Mesenteric fat pad (tissue), 1 donor: ENCODE measurements at places on chromosomes 2 and 18. TPM values are rescaled to one million over a fixed set of nuclear protein-coding genes. Genes with fewer than 3 reads are reported as not detected.

The SERPINB4 gene
- total RNA-seq, result not detected

The TMEM247 gene
- not detected for total RNA-seq

The RHBDD1 gene
- total RNA-seq, result 31.9 TPM

The GNAL gene
- 7.4 TPM for total RNA-seq

The SERPINB13 gene
- total RNA-seq, result not detected

The SLC16A14 gene
- total RNA-seq, result 2.5 TPM

The VWA3B gene
- not detected for total RNA-seq

The FLACC1 gene
- 2.8 TPM for total RNA-seq

The TTR gene
- total RNA-seq, result not detected

The FAM124B gene
- total RNA-seq, result 4.1 TPM

GRCh38 chr2:127810156-127810618 lies 784 bp downstream of the WDR33 start:
- DNase-seq, result no peak

DNA sequence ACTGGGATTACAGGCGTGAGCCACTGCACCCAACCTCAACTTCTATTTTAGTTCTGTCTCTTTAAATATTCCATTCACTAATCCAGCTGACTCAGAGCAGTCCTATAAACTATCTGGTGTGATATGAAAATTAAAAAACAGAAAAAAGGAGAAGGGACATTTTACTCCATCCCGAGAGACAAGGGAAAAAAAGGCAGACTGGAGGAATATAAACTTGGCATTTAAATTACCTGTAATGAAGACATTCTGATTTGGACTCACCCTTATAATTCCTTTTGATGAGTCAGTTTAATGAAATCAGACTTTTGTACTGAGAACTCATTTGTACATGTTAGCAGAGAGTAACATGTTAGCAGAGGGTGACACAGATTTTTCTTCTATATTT lies 74.8 kb upstream of the RIOK3 start:
- DNase-seq, result no peak

- no peak for DNase-seq
Measured at GRCh38 chr2:238650536-238650935, 197.3 kb upstream of the TWIST2 start.

DNA sequence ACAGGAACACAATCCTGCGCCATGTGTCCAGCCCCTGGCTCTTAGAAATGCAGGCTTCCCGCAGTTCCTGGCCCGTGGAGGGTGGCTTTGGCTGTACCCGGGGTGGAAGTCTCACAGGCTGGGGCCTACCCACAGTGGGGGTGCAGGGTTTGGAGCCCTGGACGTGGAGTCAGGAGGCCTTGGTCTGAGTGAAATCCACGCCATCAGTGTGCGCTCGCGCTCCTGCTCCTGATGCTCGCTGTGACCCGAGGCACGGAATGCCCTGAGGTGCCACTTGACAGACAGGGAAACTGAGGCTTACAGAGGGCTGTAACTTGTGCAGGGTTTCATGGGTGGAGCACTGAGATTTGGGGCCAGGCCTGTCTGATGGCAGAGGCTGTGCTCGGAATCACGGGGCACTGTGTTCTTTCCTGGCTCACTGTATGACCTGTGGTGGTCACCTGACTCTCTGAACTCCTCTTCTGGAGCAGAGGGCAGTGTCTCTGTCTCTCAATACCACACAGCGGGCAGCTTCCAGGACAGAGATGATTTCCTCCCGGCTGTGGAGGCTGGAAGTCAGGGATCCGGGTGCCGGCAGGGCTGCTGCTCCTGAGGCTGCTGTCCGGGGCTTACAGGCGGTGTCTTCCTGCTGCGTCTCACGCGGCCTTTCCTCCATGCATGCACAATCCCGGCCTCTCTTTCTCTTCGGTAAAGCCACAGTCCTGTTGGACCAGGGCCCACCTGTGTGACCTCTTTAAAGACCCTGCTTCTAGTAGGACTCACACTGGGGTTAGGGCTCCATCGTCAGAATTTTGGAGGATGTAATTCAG lies 25.9 kb upstream of the ALLC start:
- peak; percentile 82 for DNase-seq

DNA sequence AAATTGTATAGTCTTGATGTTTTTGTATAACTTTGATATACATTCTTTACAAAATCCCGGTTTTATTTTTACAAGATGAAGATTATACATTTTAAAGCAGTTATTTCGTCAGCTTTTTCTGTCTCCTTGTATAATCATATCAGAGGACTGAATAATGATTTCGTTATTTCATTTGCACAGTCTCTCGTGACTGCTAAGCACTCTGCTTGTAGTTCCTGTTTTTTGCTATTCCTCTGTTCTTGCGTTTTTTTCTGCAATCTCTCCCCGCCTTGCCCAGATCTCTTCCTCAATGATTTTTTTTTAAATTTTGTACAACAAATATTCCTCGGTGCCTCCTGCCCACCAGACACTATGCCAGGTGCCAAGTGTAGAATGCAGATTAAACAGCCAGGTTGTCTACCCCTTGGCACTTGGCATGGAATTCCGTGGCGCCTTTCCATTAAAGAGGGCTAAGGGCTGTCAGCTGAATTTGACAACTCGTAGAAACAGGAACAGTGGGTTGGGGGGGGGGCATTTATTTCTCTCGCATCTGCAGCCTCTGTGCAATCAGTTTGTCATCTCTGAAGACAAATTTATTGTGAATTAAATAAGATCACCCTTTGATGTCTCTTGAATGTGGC lies 69.6 kb downstream of the KLHL29 start:
- no peak for DNase-seq

GRCh38 chr2:2839782-2840531 lies 508.9 kb upstream of the MYT1L start:
- peak; percentile 74 for DNase-seq

DNA sequence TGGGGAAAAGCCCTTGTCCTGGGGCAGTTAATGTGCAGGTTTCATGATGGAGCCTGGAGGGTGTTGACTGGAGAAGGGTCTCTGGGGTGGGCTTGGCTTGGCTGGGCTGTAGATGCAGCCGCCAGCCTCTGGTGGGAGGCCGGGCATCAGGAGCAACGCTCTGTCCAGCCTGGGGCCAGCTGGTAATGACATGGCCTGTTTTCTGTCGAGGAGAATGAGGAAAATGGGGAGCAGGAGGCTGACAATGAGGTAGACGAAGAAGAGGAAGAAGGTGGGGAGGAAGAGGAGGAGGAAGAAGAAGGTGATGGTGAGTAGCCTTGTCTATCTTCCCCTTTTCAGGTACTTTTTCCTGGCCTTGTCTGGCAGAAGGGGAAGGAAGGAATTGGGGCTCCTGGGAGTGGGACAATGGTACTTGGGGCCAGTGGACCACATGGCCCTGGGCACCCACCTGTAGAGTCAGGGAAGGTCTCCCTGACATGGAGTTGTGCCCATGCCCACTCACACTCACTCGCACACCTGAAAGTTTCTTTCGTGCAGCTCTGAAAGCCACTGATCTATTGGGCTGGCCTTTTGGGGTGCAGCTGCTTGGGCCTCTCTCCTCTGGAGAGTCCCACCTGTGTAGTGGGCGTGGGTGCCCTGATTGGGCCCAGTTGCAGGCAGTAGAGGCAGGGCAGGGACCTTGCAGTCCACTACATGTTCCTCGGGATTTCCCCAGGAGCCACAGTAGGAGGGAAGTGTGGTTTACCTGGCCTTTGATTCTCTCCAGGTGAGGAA lies 3.5 kb downstream of the PTMA start:
- DNase-seq, result no peak

GRCh38 chr18:42112657-42113420 lies 157.8 kb downstream of the PIK3C3 start:
- DNase-seq, result no peak

DNA sequence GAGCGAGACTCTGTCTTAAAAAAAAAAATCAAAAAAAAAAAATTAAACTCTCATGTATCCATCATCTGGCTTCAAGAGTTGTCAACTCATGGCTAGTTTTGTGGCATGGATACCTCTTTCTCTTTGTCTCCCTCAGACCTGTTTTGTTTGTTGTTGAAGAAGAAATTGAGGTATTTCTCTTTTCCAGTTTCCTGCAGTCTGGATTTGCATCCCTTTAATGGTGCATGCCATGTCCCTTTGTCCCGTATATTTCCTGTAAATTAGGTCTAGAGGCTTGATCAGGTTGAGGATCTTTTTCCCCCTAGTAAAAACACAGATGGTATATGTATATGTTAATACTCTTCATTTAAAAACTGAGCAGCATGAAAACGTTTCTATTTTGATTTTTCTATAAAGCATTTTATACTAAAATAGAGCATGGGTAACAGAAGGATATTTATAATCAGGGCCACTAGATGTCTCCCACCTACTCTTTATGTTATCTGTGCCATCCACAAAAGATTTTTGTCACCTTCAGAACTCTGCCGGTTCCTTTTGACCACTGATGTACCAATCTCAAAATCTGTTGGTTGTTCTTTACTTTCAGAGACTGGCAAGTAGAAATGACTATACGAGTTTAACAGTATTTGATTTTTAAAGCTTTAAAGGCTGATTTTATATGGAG lies 80.1 kb downstream of the GALNT1 start:
- no peak for DNase-seq

- no peak for DNase-seq
Measured at GRCh38 chr2:85421260-85422071, 3.0 kb downstream of the SH2D6 start.

DNA sequence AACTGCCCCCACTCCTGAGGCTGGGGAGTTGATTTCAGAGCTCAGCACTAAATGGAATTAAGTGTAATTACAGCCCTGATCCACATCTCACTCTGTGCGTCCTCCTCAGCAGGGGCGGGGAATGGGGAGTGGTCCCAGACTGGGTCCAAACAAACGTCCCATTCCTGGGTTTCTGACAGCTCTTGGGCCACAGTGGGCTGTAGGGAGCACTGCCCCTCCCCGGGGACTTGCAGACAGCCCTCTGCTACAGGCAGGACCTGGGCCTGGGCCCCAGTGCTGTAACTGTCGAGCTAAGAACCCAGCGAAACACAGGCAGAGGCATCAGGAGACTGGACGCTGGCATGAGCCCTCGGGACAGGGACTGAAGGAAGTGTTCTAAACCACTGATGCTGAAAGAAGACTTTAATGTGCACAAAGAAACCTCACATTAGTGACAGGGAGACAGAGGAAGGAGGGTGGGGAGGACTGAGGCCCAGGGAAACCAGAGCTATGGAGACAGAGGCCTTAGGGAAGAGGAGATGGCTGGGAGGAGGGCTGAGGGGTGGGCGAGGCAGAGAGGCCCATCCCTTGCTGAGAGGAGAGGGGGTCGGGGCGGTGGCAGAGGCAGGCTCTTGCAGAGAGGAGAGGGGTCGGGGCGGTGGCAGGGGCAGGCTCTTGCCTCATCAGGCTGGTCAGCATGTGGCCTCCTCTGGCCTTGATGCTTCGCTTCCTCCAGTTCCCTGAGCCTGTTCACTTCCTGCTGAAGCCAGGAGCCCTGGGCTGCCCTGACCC lies 5.8 kb upstream of the SEMA4C start:
- DNase-seq, result no peak

DNA sequence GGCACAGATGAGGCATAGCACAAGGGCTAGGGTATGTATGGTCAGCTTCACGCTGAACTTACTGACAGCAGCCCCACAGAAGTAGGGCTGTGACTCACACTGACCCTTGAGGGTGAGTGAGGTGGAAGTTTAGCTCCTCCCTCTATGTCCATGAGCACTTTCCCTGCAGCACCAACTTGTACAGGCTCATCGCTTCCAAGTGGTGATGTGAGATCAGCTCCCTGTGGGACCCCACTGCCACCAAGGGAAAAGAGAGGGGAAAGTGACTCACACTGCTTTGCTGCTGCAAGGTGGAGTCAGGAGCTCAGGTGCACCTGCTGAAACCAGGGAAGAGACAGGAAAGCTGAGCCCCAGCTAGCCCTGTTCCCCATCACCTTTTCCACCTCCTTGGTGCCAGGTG lies 91.5 kb downstream of the TEX51 start:
- DNase-seq, result no peak
